ENCODE measurements at places on chromosomes 3 and 15.

GRCh38 chr3:41209646-41210045, 10.3 kb downstream of the CTNNB1 start:
- DNase-seq, result no peak

DNA sequence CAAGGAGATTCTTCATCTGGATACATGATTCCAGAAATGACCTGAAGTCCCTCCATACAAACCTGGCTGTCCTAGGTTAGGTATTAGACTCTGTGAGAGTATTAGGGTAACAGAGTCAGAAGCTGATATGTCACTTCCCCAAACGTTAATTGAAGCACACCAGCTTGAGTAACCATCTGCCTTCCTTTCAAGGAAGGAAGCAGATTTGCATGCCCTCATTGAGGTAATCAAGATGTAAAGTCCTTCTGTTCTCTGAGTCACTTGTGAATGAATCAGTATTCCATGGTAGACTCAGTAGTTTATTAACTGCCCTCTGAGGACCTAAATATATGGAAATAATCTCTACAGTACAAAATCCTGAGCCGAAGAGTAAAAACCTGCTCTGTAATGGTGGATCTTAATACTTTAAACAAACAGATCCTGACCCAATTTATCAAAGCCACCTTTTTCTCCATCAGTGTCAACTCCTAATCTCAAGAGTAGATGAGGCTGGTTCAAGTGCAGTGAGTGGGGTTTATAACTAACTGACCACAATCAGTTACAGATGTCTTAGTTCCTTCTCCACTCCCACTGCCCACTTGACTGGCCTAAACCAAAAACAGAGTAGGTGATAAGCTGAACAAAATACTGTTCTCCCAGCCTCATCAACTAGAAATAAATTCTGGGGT, 246.2 kb upstream of the CHRM5 start:
- DNase-seq, result peak; percentile 0

GRCh38 chr15:40087991-40088928, 20.4 kb downstream of the BMF start:
- no peak for DNase-seq

DNA sequence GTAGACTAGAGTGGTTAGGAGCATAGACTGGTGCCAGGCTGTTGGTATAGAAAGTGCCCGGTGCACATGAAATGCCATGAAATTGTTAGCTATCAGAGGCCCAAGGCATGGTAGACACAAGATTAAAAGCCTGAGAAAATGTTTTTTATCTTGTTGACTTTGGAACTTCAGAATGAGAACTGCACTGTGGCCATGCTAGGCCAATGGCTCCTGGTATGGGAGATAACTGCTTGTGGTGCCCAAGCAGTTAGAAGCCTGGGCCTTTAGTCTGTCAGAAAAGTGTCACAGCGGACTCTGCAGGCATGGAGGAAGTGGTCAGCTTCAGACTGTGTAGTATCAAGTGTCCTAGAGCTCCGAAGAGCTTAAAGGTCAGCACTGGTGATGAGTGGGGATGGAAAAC, 11.9 kb downstream of the FYCO1 start:
- no peak for DNase-seq

- DNase-seq, result no peak
Observed at GRCh38 chr15:100457201-100457600, 71.5 kb downstream of the CERS3 start.

DNA sequence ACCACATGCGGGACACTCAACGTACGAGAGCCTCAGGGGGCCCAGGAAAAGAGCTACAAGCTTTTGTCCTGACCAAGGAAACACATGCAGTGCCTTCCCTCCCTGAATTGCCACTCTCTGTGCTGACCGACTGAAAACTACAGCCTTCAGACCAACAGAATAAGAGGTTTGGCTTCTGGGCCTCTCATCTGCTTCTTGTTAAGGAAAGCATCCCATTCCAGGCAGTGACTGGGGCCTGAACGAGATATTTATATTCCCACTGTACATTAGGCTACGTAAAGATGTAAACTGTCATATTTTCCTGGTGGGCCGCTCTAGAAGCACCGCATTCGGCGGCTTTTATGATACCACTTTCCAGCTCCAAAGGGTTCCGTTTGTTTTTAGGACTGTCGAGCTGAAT, 208.9 kb upstream of the TPM1 start:
- DNase-seq, result no peak

- DNase-seq, result no peak
Observed at GRCh38 chr3:46245146-46245545, 2.9 kb downstream of the CCR3 start.

DNA sequence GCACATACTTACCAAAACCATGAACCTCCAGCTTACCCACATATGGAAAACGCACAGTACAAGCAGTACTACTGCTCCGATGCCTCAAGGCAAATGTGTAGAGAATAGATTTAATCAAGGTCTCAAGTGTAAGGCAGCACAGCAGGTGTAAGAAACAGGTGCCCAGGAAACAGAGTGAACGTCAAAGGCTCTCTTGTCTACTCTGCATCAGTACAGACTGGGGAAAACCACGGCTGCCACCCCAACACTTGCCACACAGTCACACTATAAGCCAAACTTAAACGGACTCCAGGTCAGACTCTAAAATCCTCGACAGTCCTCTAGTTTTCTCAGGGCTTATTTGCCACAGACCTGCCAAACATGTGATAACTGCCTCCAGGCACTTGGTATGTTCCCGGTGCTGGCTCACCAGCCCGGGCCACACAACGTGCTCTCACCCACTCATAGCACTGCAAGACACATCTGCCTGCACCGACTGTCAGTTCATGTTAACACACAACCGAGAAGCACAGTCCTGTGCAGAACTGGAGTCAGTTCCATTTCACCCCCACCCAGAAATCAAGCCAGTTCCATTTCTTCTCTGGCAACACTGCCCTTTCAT, 30.6 kb downstream of the ABCC5 start:
- no peak for DNase-seq

DNA sequence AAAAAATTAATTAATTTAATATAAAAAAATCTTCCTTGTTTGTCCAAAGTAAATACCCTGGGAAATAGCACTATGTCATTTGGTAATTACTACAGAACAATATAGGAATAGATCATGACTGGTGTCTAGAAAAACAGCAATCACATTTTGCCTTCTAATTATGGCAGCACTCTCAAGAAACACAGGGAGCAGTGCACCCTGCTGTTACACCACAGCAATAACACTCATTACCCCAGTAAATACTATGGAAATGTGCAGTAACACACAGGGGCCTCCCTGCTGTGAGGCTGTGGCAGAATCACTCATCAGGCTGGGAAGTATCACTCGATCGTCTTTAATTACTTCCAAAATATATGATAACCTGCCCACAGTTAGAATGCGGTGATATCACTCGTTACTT, 646.0 kb downstream of the TUSC7 start:
- DNase-seq, result peak; percentile 48

- DNase-seq, result no peak
Observed at GRCh38 chr3:192917028-192917403, 640 bp downstream of the MB21D2 start.

GRCh38 chr3:138620431-138620830, 11.9 kb downstream of the FAIM start:
- no peak for DNase-seq

DNA sequence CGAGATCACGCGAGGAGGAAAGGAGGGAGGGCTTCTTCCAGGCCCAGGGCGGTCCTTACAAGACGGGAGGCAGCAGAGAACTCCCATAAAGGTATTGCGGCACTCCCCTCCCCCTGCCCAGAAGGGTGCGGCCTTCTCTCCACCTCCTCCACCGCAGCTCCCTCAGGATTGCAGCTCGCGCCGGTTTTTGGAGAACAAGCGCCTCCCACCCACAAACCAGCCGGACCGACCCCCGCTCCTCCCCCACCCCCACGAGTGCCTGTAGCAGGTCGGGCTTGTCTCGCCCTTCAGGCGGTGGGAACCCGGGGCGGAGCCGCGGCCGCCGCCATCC, 1.1 kb upstream of the SETD5 start:
- DNase-seq, result peak; percentile 98

GRCh38 chr3:72128921-72129320, 344.0 kb upstream of the PROK2 start:
- no peak for DNase-seq

DNA sequence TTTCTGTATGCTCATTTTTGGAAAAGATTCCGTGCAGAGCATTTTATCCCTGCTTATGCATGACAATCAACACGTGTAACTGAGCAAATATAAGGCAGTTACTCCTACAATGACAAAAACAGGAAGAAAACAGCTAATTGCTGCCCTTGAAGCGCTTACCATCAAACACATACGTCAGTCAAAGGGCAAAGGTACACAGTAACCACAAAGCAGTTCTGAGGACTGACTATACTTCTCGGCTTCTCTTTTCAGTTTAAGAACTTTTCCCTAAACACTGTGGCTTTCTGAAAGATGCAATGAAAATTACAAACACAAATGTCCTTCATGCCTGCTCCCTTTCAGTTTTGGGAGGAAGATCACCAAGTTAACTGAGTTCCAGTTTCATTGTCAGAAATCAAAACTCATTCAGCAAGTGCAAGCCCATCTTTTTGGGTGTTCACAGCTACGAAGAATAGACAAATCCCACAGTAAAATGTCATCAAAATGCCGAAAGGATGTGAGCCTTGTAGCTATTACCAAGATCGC, 602.8 kb downstream of the FOXP1 start:
- no peak for DNase-seq
